OCI-M1 (cell line): ENCODE measurements at places on chromosomes 7 and 10.

- DNase-seq, result no peak
These were observed 26.8 kb upstream of the CABCOCO1 start for GRCh38 chr10:61635932-61636331.

GRCh38 chr10:116490028-116490662, 55.6 kb upstream of the PNLIP start:
- peak; percentile 57 for DNase-seq

DNA sequence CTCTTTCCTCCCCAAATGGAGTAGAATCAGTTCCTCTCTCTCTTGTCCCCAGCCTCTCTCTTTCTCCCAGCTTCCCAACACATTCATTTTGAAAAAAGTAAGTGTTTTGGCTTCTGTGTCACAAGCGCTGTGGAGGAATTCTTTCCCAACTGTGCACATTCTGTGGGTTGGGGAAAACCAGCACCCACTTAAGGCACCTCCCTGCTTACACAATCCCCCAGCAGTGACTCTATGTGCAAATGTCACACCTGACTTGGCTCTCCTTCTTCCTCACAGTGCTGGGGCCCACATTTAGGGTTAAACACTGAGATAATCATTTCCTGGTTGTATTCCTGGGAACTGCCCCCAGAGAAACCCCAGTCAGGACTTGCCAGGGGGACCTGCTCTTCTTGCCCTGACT, 358.1 kb upstream of the ZNF32 start:
- no peak for DNase-seq

DNA sequence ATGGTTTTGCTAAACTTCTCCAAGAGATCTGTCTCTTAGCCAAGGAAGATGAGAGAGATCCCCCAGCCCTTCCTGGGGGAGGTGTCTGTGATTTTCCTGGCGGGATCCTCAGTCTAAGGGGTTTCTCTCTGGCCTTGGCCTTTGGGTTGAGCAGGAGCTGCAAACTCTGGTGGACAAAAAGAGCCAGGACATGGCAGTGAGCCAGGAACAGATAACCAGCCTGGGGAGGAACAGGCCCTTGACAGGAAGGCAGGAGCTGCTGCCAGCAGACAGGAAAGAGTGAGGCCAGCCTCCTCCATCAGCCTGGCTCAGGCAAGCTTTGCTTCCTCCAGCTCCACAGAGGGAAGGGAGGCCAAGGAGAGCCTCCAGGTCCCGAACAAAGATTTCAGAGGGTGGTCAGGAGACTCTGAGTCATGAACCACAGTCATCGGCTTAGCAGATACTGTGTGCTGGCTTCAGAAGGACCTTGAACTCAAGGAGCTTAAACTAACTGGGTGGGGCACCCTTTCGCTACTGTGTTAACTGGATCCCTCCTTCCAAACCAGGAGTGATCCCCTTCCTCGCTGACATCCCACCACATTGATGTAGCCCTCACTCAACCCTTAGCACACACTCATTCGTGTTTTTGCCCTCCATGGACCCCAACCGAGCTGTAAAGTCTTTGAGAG, 34.7 kb downstream of the DDIT4 start:
- DNase-seq, result peak; percentile 95

- peak; percentile 95 for DNase-seq
These were observed 25.0 kb downstream of the ZNF487 start for GRCh38 chr10:43461950-43462349.

GRCh38 chr10:15780353-15781135, 60.8 kb upstream of the ITGA8 start:
- no peak for DNase-seq

- no peak for DNase-seq
These were observed 250.3 kb downstream of the GPR37 start for GRCh38 chr7:124515106-124515830.

GRCh38 chr10:5476918-5477525, 22.3 kb downstream of the CALML5 start:
- no peak for DNase-seq

DNA sequence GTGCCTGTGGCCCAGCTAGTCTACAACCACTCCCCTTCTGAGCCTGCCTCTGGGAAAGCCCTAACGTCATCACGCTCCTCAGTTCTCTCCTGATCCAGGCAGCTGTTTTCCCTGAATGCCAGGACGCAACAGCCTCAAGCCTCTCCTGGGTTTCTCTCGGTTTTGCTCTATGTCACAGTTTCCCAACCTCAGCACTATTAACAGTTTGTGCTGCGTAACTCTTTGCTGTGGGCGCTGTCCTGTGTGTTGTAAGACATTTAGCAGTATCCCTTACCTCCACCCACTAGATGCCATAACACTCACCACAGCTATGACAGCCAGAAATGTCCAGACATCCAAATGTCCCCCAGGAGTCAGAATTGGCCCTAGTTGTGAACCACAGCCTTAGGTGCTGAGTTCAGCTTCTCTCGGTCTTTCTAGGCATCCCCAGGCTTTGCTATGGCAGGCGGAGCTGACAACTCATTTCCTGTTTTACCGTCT, 226.3 kb upstream of the NPVF start:
- DNase-seq, result no peak

DNA sequence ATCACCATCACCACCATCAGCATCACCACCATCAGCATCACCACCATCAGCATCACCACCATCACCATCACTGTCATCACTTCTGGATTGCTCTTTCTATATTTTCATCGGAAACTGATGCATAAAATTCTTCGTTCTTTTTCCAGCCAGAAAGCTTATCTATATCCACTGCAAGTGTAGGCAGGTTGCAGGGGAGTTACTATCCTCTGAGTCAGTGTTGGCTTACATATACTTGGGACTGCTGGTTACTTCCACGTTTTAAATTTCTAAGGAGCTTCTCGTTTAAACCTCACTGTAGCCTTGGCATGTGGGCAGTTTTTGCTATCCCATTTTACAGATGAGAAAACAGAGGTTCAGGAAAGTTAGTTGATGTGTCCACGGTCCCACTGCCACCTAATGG, 66.1 kb downstream of the FOXL3 start:
- no peak for DNase-seq

DNA sequence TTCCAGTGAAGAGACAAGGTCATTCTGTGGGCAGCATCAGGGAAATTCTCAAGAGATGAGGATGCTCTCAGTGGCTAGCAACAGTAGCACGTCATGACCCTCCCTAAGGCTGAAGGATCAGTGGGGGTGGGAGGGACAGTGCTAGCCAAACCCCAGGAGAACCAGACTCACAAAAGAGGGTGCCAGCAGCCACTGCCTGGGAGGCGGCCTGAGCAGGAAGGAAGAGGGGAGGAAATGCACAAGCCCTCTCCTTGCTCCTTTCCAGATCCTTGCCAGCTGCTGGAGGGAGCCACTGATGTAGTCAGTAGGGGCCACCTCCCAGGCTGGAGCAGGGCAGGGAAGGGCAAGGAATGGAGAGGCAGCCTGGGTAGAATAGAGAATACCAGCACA, 302.7 kb downstream of the RPS24 start:
- DNase-seq, result no peak

DNA sequence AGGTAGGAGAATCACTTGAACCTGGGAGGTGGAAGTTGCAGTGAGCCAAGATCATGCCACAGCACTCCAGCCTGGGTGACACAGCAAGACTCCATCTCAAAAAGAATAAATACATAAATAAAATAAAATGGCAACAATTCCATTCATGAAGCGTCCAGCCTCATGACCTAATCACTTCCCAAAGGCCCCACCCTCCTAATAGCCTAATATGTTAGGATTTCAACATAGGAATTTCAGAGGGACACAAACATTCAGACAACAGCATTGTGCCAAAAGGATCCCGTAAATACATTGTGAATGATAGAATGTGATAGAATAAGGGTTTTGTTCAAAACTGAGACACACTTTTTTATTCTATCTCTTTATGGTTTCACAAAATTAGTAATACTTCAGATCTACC, 90.3 kb downstream of the FAM107B start:
- no peak for DNase-seq

- DNase-seq, result no peak
These were observed 23.7 kb downstream of the CREM start for GRCh38 chr10:35150308-35150707.

- DNase-seq, result no peak
These were observed 238.0 kb downstream of the COBL start for GRCh38 chr7:51078653-51079052.

DNA sequence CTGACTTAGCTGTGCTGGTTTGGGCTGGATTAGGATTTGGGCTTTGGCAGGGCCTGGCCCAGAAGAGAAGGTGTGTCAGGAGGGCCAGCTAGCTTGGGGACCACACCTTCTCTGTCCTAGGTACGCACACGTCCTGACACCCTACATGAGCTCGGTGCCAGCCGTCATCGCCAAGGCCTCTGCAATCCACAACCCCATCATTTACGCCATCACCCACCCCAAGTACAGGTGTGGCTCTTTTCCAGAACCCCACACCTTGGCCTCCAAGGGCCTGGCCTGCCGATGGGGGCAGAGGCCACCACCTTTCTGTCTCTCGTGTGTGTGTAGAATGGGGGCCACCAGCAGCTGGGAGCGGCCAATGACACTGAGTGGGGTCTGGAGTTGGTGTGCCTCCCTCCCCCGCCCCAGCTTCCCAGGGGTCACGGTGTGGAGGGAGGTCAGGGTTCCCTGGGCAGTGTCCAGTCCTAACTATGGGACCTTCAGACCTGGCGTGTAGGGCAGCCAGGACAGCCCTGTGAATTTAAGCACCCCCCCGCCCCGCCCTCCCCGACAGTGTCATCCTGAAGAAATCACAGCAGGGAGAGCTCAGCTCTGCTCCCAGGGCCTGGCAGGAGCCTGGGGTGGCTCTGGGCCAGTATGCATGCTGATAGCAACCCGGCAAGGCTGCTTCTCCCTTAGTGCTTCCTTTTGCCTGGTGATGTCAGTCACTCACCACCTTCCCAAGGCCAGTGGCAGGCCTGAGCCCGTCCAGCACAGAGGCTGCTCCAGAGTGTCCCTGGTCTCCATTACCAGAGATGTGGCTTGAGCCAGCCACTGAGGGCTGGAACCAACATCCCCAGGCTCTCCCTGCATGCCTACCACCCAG, 6.9 kb upstream of the LDB3 start:
- DNase-seq, result no peak

DNA sequence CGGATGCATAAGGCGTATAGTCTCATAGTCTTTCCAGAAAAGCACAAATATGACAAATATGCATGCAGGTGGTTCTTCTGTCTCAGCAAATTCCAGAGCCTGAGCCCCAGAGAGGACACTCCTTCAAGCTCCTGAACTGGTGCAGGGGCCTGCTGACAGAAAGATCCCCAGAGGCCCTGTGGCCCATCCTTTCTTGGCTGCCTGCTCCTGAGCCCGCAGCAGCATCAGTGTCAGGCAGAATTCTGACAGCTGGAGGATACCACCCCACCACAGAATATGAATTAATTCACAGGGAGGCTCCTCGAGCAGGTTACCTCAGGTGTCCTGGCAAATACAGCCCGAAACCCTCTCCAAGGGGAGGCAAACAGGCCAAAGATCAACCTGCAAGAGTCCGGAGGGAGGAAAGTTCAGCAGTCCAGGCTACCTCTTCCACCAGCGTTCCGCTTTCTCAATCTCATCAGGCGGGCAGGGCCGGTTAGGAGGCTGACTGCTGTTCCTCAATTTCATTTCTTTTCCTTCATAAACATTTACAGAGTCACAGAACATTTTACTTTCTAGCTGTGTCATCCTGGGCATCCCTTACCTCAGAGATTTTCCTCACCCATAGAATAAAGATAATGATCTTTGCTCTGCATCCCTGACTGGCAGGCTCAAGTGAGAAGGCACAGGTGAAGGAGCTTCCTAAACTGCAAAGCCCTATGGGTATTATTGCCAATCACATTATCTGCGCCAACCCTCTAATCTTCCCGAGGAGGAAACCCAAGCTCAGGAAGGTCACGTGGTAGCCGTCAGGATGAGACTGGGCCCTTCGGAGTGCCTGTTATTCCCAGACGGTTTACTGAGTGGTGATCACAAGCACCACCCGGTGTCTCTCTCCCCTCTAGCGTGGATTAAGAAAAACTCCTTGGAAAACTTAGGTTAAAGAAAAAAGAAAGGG, 1.4 kb downstream of the DNAJB12 start:
- DNase-seq, result peak; percentile 76

DNA sequence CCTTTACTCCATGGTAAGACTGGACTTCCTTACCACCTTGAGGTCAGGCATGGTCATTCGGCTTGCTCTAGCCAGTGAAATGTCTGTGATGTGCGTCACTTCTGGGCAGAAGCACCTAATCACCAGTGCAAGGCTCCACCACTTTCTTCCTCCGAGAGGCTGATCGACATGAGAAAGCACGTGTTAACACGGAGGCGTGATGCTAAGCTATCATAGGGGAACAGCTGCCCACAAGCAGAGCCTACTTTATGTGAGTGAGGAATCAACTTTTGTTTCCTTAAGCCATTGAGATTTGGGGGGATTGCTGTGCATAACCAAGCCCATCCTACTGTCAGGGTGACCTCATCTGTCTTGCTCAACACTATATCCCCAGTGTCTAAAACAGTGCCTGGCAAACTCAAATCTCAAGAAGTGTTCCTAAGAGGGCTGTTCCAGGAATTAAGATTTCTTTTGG, 23.1 kb upstream of the SAR1A start:
- DNase-seq, result no peak

DNA sequence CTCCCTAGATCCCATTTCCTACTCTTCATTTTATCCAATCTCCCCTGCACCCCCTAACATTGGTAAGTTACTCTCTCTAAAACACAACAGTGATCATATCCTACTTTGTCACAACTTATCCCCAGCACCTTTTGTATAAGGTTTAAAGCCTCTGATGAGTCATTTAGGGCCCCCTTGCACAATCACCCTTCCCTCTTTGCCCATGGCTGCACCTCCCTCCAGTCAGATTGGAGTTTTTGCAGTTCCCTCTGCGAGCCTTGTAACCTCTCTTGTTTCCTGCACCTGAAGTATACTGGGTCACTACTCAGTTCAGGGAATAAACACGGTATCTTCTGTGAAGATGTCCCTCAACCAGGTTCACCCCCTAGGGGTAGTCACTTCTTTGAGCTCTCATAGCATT, 55.9 kb upstream of the ADRB1 start:
- peak; percentile 57 for DNase-seq

GRCh38 chr7:136016649-136017395, 39.7 kb upstream of the MTPN start:
- DNase-seq, result no peak

GRCh38 chr7:122137251-122138077, 6.6 kb downstream of the AASS start:
- DNase-seq, result peak; percentile 61

- peak; percentile 67 for DNase-seq
These were observed 106.0 kb upstream of the PDCD4 start for GRCh38 chr10:110765513-110766319.

- no peak for DNase-seq
These were observed 169.1 kb upstream of the CELF2 start for GRCh38 chr10:10848488-10849111.

- peak; percentile 91 for DNase-seq
These were observed 57.4 kb downstream of the CHST15 start for GRCh38 chr10:124035928-124036558.
